ENCODE measurements at places on chromosomes 3 and 15.

- DNase-seq: no peak
Observed at GRCh38 chr15:44616974-44617373, 46.5 kb downstream of the SPG11 start.

- DNase-seq: no peak
Observed at GRCh38 chr3:14606669-14607339, 44.8 kb upstream of the CCDC174 start.

DNA sequence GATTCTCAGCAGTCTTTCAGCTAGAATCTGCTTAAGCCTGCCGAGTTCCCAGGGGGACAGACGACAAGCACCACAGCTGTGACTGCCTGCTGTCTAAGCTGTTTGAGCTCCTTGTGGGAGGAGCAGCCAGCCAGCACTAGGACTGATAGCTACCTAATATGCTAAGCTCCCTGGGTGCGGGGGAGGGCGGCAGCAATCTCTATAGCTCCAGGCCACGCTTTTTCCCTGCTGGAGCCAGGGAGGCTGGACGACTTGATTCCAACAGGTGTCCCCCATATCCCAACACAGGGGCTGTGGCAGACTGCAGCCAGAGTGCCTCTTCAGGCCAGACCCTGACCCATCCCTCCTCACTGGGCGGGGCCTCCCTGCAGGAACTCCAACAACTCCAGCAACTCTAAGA is 134.1 kb upstream of the ARPP21 start:
- no peak for DNase-seq

DNA sequence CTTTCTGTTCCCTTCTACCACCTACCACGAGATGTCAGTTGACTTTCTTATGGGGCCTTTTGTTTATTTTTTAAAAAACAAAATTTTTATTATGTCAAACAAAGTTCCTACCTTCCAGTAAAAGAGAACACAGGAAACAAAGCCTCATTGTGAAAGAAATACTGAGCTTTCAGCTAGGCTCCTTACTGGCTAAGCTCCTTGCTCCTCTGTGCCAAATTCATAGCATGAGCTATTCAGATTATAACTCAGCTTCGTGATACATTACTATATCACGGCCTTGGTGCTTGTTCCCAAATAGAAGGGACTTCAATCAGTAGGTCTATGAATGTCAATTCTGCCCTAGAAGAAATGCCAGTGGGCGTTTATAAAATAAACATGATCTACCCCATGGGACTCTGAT is 145.8 kb upstream of the CHRM5 start:
- no peak for DNase-seq

GRCh38 chr3:133514418-133514817 is 59.1 kb upstream of the CDV3 start:
- DNase-seq: no peak

DNA sequence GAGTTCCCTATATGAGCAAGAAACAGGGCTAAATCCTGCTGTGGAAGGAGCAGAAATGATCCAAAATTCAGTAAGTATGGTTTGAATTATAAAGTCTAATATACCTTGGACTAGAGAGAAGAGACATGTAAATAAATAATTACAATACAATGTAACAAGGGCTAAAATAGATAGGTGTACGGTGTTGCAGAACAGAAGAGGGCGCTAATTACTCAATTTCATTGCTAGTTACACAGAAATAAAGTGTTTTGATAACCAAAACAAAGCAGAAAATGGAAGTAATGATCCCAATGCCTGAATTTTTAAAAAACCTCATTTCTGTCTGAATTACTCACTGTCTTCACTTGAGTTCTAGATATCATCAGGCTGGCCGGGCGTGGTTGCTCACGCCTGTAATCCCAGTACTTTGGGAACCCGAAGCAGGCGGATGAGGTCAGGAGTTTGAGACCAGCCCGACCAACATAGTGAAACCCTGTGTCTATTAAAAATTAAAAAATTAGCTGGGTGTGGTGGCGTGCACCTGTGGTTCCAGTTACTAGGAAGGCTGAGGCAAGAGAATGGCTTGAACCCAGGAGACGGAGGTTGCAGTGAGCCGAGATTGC is 8.3 kb upstream of the PLCH1 start:
- DNase-seq: no peak

DNA sequence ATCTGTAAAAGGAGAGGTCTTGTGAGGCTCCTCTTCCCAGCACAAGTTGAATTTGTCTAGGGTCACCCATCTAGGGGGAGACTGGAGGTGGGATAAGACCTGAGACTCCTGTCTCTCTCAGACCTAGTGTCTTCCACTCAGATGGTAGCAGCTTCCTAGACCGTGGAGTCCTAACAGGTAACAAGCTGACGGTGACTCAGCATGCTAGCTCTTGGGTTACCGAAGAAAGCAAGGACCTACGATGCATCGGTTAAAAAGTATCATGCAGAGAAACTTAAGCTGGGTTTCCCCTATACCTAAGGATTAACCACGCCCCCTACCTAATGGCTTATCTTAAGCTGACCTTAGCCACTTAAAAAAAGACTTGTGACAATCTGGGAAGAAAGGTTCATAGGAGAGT is 7.6 kb downstream of the LRRN1 start:
- no peak for DNase-seq

GRCh38 chr3:57757642-57758297 is 1.7 kb downstream of the SLMAP start:
- DNase-seq: no peak

GRCh38 chr3:10933470-10933804 is 59.1 kb upstream of the SLC6A1 start:
- no peak for DNase-seq

DNA sequence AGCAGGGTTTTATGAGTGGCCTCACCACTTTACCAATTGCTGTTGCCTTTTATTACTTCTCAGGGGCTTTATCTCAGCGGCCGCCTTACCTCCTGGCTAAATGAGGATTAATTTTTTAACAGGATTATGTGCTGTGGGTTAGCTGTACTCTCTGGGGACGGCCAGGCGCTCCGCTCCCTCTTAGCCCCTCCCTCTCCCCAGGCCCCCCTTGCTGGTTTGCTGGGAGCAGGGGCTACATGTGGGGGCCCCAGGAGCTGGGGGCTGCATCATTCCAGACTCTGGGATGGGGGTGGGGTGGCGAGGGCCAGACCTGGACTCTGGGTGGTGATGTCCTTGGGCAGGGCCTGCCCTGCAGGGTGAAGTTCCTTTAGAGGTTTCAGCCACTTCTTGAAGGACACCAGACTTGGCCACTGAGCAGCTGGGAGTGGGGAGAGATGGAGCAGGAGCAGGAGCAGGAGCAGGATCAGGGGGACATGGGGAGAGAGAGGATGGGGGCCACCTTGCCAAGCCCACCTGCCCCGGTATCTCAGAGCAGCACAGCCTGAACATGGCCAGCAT is 196.1 kb downstream of the GOLGA6L6 start:
- no peak for DNase-seq

DNA sequence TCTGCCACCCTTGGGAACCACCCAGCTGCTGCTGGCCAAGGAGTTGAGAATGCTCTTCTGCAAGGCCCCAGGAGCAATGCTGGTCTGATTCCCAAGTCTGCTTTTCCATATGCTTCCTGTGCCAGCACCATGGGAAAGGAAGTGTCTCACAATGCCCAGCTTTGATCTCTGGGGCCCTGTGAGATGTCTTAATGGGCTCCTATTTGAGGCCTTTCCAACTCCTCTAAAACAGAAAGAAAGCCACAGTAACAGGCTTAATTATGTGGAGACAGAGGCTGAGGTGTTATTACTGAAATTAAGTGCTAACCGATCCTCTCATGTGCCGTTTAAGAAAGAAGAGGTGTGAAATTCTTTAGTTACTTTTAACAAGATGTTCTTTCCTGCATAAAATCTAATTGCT is 4.5 kb downstream of the EOGT start:
- no peak for DNase-seq

GRCh38 chr3:152998591-152998990 is 163.4 kb upstream of the RAP2B start:
- no peak for DNase-seq

DNA sequence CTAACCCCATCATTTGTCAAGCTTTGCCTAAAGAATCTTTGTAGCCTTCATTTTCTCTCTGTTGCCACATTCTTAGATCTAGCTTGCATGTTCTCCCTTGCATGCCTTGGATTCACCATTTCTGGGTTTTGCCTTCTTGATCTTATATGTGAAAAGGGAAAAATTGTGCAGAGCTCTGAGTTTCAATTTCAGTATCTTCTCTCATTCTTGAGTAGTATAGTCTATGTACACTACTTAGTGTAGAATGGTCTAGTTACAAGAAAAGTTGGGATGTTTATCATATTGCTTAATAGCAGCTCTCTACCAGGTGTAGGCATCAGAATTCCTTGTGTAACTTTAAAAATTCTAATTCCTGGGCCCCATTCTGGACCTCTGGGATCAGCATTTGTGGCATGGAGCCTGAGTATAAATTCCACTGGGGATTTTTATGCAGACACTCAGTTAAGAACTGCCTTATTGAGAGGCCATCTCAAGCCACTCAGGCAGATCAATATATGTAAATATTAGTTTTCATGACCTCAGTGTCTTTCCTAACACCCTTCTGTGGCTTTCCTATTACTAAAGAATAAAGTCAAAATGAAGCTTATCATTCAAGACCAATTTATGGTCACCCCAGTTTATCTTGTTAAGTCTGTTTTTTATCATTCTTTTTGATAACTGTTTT is 23.4 kb downstream of the GTF2E1 start:
- no peak for DNase-seq

- no peak for DNase-seq
Observed at GRCh38 chr3:133329626-133330025, 70.2 kb upstream of the BFSP2 start.

- DNase-seq: no peak
Observed at GRCh38 chr3:8992854-8993253, 29.6 kb upstream of the RAD18 start.

GRCh38 chr3:171760477-171760876 is 49.8 kb downstream of the PLD1 start:
- DNase-seq: no peak

DNA sequence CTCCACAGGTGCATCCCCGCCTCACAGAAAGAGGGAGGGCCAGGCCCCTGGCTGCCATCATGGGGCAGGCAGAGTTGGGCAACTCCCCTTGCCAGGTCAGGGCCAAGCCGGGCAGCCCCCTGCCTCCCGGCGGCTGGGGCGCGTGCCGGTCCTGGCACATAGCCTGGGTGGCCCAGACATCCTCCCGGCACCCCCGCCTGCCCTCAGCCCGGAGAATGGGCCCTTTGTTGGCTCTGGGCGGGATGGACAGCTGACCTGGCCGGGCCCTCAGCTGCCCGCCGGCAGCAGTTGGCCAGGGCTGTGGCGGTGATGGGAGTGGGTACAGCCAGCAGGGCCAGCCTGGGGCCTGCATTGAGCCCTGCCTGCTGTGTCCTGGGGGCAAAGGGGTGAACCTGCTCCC is 16.5 kb downstream of the PLXNA1 start:
- DNase-seq: no peak

- DNase-seq: no peak
Observed at GRCh38 chr3:26845194-26845593, 222.6 kb downstream of the LRRC3B start.

DNA sequence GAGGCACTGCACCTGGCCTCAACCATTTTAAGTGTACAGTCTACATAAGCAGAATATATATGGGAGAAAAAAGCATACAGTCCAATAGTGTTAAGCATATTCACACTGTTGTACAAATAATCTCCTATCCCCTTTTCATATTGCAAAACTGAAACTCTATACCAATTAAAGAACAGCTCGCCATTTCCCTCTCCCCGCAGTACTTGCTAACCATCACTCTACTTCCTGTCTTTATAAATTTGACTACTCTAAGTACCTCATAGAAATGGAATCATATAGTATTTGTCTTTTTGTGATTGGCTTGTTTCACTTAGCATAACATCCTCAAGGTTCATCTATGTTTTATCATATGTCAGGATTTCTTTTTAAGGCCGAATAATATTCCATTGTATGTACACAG is 21.6 kb upstream of the TASOR start:
- no peak for DNase-seq

- no peak for DNase-seq
Observed at GRCh38 chr3:35422836-35423601, 216.3 kb upstream of the ARPP21 start.

- no peak for DNase-seq
Observed at GRCh38 chr15:100783291-100783690, 96.3 kb upstream of the ALDH1A3 start.

DNA sequence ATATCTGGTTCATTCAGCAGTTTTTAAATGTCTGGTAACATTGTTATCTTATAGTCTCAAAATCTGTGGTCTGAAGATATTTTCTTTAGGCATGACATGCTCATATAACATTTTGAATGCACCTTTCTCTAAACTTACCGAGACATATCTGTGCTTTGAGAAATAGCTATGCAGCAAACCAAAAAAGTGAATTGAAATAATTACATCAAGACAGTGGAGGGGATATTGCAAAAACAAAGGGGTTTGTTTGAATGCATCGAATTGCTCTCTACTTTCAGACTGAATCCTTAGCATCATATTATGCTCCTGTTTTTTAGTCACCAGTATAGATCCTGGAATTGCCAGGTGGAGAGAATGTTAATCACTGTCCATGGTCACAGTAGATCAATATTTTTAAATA is 5.1 kb downstream of the ARPP21 start:
- no peak for DNase-seq

DNA sequence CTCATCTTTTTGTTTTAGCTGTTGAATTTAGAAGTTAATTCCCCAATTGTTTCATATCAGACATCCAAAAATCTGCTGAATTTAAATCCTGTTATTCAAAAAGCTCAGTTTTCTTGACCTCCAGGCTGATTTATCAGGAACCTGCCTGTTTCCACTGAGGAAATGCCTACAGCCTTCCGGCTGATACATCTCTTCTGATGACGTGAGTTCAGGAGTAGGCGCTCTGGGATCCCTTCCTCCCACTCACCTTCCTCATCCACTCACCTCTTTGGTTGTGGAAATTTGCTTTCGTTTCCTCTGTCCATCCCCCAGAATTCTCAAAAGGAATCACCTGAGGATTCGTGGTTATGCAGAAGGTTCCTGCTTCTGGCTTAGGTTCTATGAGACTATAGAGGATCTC is 55.4 kb upstream of the ALDH1A3 start:
- DNase-seq: no peak

DNA sequence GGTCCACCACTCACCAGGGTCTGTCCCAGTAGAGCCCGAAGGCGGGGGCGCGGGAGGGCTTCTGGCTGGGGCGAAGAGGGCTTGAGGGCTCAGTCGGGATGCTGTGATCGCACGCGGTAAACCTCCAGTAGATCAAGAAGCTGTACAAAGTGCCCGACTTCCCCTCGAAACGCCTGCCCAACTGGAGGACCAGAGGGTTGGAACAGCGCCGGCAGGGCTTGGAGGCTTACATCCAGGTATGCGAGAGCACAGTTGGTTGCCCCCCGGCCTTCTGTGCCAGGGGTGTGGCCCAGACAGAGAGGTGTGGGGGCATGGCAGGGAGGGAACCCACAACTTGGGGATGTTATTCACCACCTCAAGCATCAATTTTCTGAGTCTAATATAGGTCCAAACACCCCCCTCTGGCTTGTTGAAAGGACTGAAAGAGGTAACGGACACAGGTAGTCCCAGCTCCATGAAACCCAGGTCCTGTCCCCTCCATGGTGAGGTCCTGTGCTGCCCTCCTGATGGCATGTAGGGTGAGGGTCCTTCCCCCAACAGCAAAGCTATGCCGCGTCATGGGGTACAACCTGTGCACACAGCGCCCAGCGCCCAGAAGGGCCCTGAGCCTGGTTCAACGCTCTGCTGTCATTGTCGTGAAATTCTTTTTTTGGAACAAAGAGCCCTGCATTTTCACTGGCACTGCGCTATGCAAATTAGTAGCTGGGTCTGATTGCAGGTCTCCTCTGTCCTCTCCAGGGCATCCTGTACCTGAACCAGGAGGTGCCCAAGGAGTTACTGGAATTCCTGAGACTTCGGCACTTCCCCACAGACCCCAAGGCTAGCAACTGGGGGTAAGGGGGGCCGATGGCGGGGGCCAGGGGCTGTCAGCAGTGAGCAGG is 1.2 kb downstream of the SNX22 start:
- no peak for DNase-seq

- DNase-seq: no peak
Observed at GRCh38 chr3:195063581-195064193, 207.3 kb downstream of the XXYLT1 start.
